Activated CD4-positive, alpha-beta T cell treated with anti-CD3 and anti-CD28 coated beads for 36 hours (primary cell): ENCODE measurements at places on chromosomes 7 and 10.
A peak's percentile ranks its signal among the peaks of the same experiment; 100 is the strongest.

DNA sequence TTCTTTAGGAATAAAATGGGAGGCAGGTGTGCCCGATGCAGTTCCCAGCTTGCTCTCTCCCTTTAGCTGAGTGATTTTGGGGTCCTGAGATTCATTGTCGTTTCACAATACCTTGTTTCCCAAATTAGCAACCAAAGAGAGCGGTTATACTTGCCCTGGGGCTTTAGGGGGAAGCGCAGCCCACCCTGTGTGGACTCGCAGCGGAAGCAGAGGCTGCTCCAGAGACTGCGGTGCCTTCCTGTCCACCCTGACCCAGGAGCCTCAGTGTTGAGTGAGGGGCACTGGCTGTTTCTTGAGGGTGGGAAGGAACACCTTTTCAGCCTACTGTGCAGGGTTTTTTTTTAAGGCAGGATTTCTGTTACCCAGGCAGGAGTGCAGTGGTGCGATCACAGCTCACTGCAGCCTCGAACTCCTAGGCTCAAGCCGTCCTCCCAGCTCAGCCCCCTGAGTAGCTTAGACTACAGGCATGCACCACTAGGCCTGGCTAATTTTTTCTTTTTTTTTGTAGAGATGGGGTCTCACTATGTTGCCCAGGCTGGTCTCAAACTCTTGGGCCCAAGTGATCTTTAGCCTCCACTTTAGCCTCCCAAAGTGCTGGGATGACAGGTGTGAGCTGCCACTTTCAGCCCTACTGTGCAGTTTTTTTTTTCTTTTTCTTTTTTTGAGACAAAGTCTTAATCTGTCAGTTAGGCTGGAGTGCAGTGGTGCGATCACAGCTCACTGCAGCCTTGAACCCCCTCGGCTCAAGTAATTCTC, 67.0 kb downstream of the DNAJB6 start:
- DNase-seq: no peak

DNA sequence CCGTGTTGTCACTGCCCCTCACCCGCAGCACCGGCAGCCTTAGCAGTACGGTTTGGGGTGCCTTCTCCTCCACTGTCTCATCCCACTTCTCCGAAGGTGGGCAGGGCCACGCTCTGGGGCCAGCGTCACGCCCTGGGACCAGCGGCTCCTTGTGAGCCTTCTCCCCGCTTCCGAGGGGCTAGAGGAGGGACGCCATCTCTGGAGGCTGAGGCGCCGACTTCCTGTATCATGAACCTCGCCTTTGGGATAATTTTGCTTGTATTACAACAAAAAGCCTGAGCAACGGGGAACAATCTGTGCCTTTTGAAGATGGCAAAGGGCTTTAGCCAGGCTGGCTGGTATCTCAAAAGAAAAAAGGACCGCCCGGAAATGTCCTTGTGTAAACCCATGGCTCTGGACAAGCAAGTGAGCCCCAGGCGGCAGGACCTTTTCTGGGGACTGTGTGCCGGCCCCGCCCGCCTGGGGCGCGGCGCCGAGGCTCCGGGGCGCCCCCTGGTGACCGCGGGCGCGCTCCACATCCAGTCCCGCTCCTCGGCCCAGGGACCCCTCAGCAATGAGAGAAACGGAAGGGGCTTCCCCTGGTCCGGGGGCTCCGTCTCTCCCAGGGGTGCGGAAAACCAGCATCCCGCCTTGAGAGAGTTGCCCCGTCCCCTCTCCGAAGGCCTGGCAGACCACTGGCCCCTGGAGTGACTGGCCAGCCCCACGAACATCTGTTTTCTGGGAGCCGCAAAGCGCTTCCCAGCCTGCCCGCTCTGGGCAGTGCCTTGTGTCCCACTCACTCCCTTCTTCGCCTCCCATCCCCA, 3.8 kb downstream of the DEPP1 start:
- peak; percentile 78 for DNase-seq

DNA sequence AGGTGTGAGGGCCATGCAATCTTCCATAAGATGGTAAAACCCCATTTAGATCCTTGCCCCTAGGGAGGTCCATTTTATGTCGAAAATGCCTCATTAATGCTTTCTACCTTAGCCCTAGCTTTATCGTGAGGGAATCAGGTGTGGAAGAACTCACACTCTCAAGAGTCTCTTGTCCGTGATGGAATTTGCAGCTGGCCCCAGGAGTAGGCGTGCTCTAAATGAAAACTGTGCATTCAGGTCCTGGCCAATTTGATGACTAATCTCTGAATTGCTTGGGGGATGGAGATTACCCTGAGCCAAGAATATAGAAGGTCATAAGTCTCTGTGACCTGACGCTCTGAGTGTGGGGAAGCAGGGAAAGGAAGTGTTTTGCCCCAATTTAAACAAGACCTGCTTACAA, 6.6 kb downstream of the C10orf90 start:
- DNase-seq: no peak

GRCh38 chr7:117995850-117996650, 122.8 kb upstream of the CTTNBP2 start:
- no peak for DNase-seq

- DNase-seq: no peak
Observed at GRCh38 chr10:71708897-71709882, 10.4 kb downstream of the C10orf105 start.

- DNase-seq: peak; percentile 58
Observed at GRCh38 chr10:60944058-60944909, at the start of gene RHOBTB1. Gene RHOBTB1, minus strand, starts transcription at chr10:60944185. Its CDS starts 32,643 bp downstream, at chr10:60911542.

DNA sequence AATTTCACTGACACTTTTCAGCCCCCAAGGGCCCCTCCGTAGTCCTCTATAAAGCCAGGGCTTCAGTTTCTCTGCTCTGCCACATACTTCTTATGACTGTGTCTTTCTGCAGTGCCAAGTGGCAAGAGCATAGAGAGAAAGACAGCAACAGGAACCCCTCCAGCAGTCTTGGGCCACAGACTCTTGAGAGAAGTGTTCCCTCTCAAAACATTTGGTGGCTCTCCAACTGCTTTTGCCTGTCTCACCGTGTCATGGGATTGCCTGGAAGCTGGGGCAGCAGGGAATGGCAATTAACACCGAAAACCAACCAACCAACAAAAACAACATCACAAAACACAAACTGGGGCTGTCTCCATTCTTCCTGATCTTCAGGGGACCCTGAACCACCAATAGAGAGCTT, 73.8 kb upstream of the ELN start:
- DNase-seq: no peak

DNA sequence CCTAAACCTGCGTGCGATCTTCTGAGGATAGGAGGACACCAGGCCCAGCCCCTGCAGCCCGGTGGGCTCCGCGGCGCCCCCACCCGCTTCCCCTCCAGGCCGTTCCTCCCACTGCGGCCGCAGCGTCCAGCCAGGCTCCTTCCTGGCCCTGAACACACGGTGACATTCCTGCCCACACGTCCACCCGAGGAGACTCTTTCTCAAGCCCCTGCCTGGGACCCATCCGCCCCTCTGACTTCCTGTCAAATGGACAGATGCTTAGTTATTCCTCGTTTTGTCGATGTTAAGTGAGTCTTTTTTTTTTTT, 32.4 kb upstream of the RNF32 start:
- no peak for DNase-seq

- no peak for DNase-seq
Observed at GRCh38 chr10:124162774-124163354, 69.5 kb upstream of the CHST15 start.

GRCh38 chr7:12067156-12067831, 143.8 kb upstream of the TMEM106B start:
- peak; percentile 68 for DNase-seq

GRCh38 chr10:30694518-30695228, 65.1 kb upstream of the LYZL2 start:
- peak; percentile 32 for DNase-seq

- no peak for DNase-seq
Observed at GRCh38 chr10:93173967-93174845, 100.5 kb downstream of the CYP26A1 start.

GRCh38 chr7:1562116-1562515, 6.1 kb upstream of the TMEM184A start:
- DNase-seq: no peak

GRCh38 chr7:107313355-107313754, 144.6 kb downstream of the HBP1 start:
- no peak for DNase-seq

DNA sequence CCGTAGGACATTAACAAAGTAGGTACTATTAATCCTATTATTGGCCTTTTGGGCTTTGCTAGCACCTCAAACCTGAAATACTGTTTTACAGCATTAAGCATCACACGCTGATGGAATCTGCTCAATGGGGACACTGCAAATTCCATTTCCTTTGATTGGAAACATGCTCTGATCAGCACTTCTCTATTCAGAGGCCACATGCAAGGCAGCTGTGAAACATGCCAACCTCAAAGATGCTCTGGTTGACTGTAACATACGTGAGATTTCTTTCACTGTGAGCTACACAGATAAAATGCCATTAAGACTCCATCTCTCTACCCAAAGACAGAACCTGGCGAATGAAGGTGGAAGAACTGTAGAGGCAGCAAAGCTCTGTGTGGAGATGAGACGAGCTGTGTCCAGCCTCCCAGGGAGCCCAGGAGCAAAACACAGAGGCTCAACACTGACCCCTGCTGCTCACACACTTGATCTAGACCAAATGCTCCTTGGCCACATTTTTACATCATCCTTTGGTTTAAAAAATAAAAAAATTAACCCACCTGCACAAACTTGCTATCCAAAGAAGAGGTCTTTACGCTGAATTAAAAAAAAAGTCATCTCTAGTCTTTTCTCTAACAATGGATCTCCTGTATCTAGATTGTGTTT, 8.0 kb downstream of the RSU1 start:
- DNase-seq: peak; percentile 79

GRCh38 chr10:51170518-51171245, 96.4 kb downstream of the PRKG1 start:
- no peak for DNase-seq

- no peak for DNase-seq
Observed at GRCh38 chr7:6546498-6547251, 4.6 kb downstream of the GRID2IP start.

DNA sequence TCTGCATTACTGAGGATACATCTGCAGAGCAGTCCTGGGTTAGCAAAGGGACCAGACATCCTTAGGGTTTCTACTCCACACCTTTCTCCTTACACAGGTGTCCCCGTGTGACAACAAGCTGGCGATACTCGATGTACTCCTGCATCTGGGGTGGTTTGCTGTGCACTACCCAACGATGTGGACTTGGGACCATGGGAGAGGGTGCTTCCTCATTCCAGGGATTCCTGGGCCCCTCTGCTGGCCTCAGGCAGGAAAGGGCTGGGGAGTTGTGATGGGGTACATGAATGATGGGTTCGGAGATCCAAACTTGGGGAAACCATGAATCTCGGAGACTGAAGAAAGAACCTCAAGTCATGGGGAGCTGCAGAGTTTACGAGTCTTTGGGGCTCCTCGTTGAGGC, 179.6 kb upstream of the GALNT17 start:
- no peak for DNase-seq

- DNase-seq: no peak
Observed at GRCh38 chr7:119802147-119802546, 470.8 kb upstream of the KCND2 start.

GRCh38 chr7:4527988-4528636, 154.0 kb upstream of the FOXK1 start:
- no peak for DNase-seq

GRCh38 chr7:100855515-100855914, 3.0 kb downstream of the SLC12A9 start:
- no peak for DNase-seq

GRCh38 chr7:108575156-108575555, 5.5 kb downstream of the DNAJB9 start:
- no peak for DNase-seq

DNA sequence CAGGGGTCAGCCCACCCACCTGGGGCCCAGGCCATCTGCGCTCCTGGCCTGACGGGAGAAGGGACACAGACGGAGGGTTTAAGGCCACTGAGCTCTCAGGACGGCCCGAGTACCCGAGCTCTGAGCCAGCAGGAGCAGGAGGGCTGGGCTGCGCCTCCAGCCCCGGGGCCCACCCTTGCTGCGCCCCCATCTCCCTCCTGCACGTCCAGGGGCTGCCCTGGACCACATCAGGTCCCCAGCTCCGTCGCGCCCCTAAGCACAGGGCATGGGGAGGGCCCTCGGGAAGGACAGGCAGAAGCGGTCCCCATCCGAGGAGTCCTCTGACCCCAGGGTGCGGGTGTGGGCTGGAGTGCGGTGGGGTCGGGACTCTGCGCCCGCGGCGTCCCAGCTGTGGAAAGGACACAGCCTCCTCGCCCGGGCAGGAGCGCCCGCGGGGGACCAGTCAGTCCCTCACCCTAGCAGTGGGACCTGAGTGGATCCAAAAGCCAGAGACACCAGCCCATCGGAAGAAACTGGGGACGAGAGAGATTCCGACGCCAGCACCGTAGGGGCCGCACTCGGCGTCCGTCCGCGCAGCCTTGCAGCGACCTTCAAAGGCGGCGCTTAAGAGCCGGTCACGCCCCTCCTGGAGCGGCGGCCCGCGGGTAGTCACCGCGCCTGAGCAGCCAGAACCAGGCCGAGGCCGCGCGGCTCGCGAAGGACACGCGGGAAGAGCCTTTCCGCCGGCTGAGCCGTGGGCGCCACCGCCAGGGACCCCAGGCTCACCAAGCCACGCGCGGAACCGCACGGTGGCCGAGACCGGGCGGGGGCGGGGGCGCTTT, 15.9 kb downstream of the CAMK2B start:
- peak; percentile 67 for DNase-seq

DNA sequence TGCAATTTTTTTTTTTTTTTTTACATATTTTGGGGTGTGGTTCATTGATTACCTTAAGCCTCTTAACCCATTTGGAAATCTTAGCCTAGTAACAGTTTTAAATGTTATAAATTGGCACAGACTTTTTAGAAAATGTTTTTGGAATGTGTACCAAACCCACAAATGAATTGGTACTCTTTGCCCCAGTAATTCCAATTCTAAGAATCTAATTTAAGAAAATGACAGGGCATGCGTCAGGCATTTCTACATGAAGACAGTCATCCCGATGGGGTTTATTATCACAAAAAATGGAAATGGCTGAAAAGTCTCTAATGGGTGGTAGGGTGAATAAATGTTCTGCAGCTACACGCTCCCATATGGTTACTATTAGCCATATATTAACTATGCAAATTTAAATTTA, 54.9 kb downstream of the ITIH5 start:
- DNase-seq: no peak

- DNase-seq: no peak
Observed at GRCh38 chr10:4939224-4940072, 23.8 kb upstream of the AKR1C1 start.

DNA sequence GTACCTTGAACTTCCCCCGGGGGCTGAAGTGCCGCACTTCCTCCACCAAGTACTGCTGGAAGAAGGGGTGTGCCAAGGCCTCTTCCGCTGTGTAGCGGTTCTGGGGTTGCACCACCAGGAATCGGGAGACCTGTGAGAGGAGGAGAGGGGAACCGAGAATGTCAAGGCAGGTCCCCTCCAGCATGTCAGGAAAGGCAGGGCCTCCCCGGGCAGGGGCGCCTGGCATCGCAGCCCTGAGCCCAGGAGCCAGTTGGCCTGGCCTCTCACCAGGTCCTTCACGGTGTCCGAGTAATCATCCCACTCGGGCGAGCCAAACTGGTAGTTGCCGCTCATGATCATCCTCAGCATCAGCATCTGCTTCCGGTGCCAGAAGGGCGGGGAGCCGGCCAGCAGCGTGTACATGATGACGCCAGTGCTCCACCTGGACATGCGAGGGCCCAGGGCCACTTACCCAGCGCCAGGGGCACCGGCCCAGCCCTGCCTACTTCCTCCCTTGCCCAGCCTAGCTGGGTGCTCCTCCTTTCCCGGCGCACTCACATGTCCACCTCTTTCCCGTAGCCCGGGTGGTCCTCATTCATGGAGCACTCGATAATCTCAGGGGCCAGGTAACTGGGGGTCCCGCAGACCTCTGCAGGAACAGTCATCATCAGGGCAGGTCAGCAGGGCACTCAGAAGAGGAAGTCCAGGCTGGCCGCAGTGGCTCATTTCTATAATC, 11.0 kb downstream of the PHKG1 start:
- no peak for DNase-seq

- no peak for DNase-seq
Observed at GRCh38 chr7:2046581-2047565, 185.9 kb downstream of the MAD1L1 start.
